ENCODE measurements at places on chromosomes 5 and 9. TPM values are rescaled to one million over a fixed set of nuclear protein-coding genes. Genes with fewer than 3 reads are reported as not detected.

Gene PDGFRB
- 0.76 TPM for total RNA-seq

Gene PCDHB4
- total RNA-seq = not detected

- no peak for ATAC-seq
Measured at GRCh38 chr9:33193818-33194217, 26.7 kb upstream of the B4GALT1 start.

DNA sequence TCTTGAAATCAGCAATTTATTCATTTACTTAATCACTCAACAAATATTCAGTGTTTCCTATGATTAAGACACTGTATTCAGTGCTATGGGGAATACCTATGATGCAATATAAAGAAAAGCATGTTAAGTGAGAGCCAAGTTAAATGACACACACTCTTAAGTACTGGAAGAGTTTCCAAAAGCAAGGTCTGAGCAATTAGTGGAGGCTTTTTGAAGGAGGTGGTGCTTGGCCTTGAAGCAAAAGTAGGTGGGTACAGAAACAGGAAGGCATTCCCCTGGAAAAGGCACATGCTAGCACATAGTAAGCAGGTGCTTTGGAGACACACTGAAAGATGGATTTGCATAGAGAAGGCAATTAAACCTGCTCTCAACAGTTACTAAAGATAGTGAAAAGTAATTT lies 4.0 kb downstream of the TSLP start:
- ATAC-seq = peak; percentile 31

GRCh38 chr5:79173626-79174025 lies 62.0 kb downstream of the BHMT start:
- no peak for ATAC-seq

DNA sequence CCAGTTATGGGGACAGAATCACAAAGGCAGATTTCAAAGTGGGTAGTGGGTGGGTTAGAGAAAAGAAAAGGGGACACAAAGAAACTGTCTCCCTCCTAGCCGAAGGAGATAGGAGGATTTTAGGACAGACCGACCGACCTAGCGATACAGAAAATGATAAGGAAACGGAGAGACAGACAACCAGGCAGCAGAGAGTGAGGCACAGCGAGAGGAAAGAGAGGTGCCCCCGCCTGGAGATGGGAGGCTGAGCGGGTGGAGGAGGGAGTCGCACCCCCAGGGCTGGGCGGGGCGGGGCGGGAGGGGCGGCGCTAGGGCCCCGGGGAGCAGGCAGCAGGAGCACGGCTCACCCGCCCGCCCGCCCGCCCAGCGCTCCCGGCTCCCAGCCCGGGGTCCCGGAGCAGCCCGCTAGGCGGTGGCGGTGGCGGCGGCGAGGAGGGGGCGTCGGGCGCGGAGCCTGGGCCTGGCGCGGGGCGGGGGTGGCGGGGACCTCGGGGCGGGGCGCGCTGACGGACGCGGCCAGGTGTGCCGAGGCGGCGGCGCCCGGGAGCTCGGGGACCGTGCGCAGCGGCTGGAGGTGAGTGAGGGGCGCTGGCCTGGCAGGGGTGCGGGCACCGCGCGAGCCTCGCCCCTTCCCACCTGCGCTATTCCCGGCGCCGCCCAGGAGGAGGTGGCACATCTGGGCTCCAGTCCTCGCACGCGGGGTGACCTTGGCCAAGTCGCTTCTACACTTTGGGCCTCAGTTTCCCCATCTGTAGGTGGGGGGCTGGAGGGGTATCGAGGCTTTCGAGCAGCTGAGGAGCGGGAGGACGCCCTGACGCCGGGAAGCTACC lies 15.9 kb upstream of the SYNPO start:
- peak; percentile 48 for ATAC-seq
